Tongue (tissue), 3 donors: ENCODE measurements at places on chromosomes 2 and 18. TPM values are rescaled to one million over a fixed set of nuclear protein-coding genes. Genes with fewer than 3 reads are reported as not detected.

The PRSS56 gene
- 0.82 TPM for total RNA-seq

The ANO7 gene
- total RNA-seq = 0.10 TPM

The VSNL1 gene
- 20.6 TPM for total RNA-seq

The REG3G gene
- not detected for total RNA-seq
